Left renal pelvis (tissue), 4 donors: ENCODE measurements at places on chromosomes 1 and 21.

GRCh38 chr1:40932006-40932405 is 47.5 kb upstream of the CTPS1 start:
- no peak for DNase-seq

GRCh38 chr1:222275001-222275728 is 272.7 kb downstream of the HHIPL2 start:
- no peak for DNase-seq

DNA sequence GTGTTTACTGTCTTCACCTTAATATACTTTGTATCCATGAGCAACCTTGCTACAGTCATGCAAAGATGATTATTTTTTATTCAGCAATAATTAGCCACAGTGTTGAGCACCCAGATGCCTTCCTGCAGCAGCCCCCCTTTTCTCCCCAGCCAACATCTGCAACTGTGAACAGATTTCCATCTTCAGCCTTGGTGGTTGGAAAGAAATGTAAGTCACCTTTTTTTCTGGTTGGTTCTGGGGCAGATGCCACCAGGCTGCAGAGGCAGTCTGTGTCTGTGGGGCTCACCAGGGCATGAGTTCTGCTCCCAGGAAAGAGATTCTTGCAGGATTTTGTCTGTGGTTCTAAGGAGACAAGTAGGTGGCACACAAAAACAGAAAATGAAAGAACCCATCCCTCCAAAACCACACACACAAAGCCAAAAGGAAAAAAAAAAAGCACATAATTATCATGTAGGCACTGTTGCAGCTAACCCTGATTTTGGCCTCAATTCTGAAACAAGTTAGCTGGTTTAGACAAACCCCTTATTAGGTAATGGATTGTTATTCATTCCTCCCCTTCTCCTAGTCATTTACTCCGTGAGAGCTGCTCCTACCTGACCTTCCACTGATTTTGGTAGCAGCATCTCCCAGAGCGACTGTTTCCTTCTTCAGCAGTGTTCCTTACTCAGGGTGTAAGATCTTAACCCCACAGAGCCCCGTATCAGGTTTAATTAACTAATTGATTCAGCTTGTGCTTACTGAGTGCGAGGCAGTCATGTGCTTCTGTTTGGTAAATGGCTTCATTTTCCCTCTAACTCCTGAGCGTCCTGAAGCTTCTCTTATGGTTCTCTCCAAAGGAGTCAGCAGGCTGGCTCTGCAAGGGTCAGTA is 36.5 kb downstream of the GALNT2 start:
- no peak for DNase-seq

GRCh38 chr1:192877283-192877886 is 68.5 kb downstream of the RGS2 start:
- DNase-seq, result no peak

- no peak for DNase-seq
Measured at GRCh38 chr21:45470773-45471524, 66.0 kb downstream of the COL18A1 start.

- DNase-seq, result no peak
Measured at GRCh38 chr1:150151291-150152181, 1.8 kb downstream of the PLEKHO1 start.

DNA sequence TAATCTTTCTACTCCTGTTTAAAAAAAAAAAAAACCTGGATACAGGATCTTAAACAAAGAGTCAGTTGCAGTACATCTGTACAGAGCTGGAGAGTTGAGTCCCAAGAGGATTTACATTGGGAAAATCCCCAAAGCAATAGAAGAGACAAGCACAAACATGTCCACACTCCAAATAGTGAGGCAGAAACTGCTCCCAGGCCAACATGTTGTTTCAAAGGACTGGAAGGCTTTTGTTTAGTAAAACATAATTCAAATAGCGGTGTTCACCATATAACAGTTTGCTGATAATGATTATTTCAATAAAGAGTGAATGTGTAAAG is 425.4 kb downstream of the ADGRL2 start:
- DNase-seq, result no peak

DNA sequence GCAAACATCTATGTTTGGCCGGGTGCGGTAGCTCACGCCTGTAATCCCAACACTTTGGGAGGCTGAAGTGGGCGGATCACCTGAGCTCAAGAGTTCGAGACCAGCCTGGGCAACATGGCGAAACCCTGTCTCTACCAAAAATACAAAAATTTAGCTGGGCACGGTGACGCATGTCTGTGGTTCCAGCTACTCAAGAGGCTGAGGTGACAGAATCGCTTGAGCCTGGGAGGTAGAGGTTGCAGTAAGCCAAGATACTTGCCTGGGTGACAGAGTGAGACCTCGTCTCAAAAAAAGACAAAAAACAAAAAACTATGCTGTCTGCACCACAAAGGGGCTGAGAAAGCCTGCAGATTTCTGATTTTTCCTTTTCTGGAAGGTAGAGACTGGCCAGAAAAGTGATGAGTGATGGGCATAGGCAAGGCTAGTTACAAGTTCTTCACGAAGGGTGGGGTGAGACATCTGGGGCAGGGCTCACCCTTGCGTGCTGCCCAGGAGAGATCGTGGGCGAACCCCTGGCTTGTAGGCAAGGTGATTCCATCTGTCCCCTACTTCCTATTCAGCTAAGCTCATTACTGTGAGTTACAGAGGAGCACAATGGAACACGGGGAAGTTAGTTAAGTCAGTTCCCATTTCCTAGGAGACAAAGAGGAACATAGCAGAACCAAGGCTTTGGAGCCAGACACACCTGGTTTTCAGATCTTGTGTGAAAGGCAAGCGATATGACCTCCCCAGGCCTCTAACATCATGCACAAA is 3.2 kb downstream of the SLC2A1 start:
- DNase-seq, result no peak
